ENCODE measurements at places on chromosomes 11 and 22. TPM values are rescaled to one million over a fixed set of nuclear protein-coding genes. Genes with fewer than 3 reads are reported as not detected.
A peak's percentile ranks its signal among the peaks of the same experiment; 100 is the strongest.

SOX10 gene
- total RNA-seq: not detected

RAB38 gene
- total RNA-seq: 8.1 TPM

OR52I2 gene
- not detected for total RNA-seq

MPEG1 gene
- 34.1 TPM for total RNA-seq

RASL10A gene
- total RNA-seq: 0.72 TPM

PGAP2 gene
- total RNA-seq: 25.0 TPM

OR52A1 gene
- not detected for total RNA-seq

- H3K4me3 ChIP-seq: no peak overlapping the region
- no peaks in the 10 kb centered on the region for H3K36me3 ChIP-seq
- no peak overlapping the region for H3K27ac ChIP-seq
- no peaks in the 10 kb centered on the region for H3K27me3 ChIP-seq
- no peak for DNase-seq
- no peaks in the 10 kb centered on the region for H3K4me1 ChIP-seq
Observed at GRCh38 chr11:17852246-17852645, 117.7 kb downstream of the KCNC1 start.

DNA sequence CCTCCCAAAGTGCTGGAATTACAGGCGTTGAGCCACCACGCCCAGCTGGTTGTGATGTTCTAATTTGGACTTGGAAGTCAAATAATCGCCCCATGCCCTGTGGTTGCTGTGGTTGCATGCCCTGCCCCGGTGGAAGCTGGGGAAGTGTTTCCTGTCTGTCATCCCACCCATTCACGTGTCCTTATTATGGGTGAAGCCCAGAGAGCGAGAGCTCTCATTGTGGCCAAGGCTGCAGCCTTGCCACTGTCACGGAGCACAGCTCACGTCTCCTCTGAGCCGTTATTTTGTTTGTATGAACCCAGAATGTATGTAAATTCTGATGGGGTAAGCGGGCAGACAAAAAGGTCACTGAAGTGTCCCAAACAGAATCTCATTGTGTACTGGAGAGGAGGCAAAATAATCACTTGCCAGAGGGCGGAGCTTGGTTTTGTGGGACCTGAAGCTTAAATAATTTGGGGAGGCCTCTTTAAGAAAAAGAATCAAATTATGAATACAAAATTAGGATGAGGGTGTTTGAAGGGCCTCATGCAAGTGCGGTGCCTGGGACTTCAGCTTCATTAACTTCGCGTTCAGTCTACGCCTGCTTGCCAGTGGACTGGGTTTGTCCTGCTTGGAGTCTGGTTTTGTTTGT, 25.8 kb upstream of the TREH start:
- H3K4me3 ChIP-seq: no peak overlapping the region
- no peak for DNase-seq
- H3K27me3 ChIP-seq: no peaks in the 10 kb centered on the region
- H3K27ac ChIP-seq: no peak overlapping the region
- no peaks in the 10 kb centered on the region for H3K4me1 ChIP-seq

GRCh38 chr22:44523981-44524759, 26.1 kb upstream of the RTL6 start:
- H3K36me3 ChIP-seq: no peaks in the 10 kb centered on the region
- H3K4me1 ChIP-seq: peaks cover 4% of the 10 kb centered on the region
- no peak overlapping the region for H3K4me3 ChIP-seq
- H3K27me3 ChIP-seq: peaks cover 10% of the 10 kb centered on the region

DNA sequence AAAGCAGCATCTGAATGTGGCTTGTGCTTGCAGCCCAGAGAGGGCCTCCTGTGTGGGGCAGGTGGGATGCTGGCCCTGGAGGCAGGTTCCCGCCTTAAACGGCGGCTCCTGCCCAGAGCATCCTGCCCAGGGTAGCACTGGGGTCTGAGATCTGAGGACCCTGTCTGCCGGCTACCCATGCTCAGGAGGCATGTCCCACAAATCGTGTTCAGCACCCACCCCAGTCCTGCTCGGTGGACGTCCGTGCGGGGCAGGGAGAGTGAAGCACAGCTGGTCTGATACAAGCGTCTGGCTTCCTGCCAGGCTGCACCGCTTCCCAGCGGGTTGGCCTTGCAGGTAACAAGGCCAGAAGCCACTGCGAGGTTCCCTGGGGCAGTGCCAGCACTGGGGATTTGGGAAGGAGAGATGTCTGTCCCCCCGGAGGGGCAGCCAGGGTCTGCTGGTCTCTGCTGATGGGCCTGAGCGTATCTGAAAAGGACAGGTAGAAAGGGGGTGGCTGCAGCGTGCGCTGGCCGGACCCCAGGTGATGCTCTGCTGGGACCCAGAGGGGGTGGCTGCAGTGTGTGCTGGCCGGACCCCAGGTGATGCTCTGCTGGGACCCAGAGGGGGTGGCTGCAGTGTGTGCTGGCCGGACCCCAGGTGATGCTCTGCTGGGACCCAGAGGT, 3.6 kb downstream of the TRABD start:
- peaks cover 59% of the 10 kb centered on the region for H3K4me1 ChIP-seq
- DNase-seq: no peak

DNA sequence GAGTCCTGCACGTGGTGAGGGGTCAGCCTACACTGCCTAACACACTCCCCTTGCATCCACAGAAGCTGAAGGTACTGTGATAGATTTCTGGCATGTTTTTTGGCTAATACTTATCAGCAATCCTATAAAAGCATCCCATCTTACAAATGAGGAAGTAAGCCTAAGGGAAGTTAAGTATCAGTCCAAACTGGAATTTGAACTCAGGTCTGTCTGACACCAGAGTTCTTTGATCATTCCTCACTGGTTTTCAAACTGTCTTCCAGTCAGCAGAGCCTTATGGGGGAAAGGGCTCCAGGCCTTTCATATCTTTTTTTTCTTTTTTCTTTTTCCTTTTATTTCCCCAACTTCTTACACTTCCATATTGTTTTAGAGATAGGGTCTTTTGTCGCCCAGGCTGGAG, 105.6 kb downstream of the RBFOX2 start:
- no peaks in the 10 kb centered on the region for H3K27me3 ChIP-seq
- H3K4me1 ChIP-seq: peaks cover 23% of the 10 kb centered on the region
- no peaks in the 10 kb centered on the region for H3K36me3 ChIP-seq
- DNase-seq: no peak
- H3K27ac ChIP-seq: no peak overlapping the region

GRCh38 chr11:12845739-12846358, 163.3 kb upstream of the RASSF10 start:
- no peaks in the 10 kb centered on the region for H3K27me3 ChIP-seq
- H3K4me1 ChIP-seq: peaks cover 24% of the 10 kb centered on the region
- no peaks in the 10 kb centered on the region for H3K36me3 ChIP-seq
- no peak for DNase-seq
- no peak overlapping the region for H3K27ac ChIP-seq

DNA sequence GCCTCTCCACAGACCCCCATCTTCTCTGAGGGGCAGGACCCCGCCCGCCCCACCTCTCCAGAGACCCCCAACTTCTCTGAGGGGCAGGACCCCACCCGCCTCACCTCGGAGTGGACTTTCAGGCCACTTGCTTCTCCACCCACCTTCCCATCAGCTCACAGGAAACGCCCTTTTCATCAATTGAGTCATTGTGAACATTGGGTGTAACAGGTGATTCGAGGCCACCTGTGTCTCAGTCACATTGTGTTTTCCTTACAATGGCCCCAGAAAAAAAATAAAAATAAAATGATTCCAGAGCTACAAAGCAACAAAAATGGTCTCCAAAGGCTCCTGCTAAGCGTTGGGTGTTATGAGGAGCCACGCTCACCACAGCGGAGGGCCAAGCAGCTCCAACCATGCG, 36.0 kb downstream of the BRD1 start:
- peaks cover 31% of the 10 kb centered on the region for H3K4me1 ChIP-seq
- no peak for DNase-seq
- H3K27me3 ChIP-seq: no peaks in the 10 kb centered on the region
- H3K27ac ChIP-seq: no peak overlapping the region
- H3K36me3 ChIP-seq: peaks cover 64% of the 10 kb centered on the region

DNA sequence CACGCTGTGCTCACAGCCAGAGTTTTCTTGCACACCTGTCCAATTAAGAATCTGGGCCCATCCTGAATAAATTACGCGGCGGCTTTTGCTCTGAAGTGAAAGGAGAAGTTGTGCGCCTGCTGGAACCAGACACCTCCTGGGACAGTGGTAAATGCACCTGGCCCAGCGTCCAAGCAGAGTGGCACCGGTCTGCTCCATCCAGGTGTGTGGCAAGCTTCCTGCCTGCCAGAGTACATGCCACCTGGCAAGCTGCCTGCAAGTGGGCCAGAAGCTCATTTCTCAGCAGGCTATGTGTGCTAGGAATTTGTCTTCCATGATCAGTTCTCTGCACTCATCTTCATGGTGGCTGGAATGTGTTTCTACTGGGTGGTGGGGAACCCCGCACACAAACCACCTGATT, 660.6 kb downstream of the ETS1 start:
- no peak overlapping the region for H3K27ac ChIP-seq
- no peak overlapping the region for H3K4me3 ChIP-seq
- DNase-seq: no peak
- no peaks in the 10 kb centered on the region for H3K4me1 ChIP-seq

GRCh38 chr22:47210686-47211085, 448.2 kb downstream of the TBC1D22A start:
- H3K4me1 ChIP-seq: no peaks in the 10 kb centered on the region
- H3K36me3 ChIP-seq: no peaks in the 10 kb centered on the region
- no peak for DNase-seq
- H3K4me3 ChIP-seq: no peak overlapping the region

- peaks cover 23% of the 10 kb centered on the region for H3K4me1 ChIP-seq
- H3K27me3 ChIP-seq: no peaks in the 10 kb centered on the region
- peaks cover 58% of the 10 kb centered on the region for H3K36me3 ChIP-seq
Observed at GRCh38 chr11:130144861-130145281, 14.7 kb upstream of the ST14 start.

- DNase-seq: no peak
- H3K4me3 ChIP-seq: no peak overlapping the region
- no peak overlapping the region for H3K27ac ChIP-seq
- H3K4me1 ChIP-seq: no peaks in the 10 kb centered on the region
- H3K36me3 ChIP-seq: no peaks in the 10 kb centered on the region
Observed at GRCh38 chr11:111162305-111162704, 83.2 kb upstream of the POU2AF2 start.

DNA sequence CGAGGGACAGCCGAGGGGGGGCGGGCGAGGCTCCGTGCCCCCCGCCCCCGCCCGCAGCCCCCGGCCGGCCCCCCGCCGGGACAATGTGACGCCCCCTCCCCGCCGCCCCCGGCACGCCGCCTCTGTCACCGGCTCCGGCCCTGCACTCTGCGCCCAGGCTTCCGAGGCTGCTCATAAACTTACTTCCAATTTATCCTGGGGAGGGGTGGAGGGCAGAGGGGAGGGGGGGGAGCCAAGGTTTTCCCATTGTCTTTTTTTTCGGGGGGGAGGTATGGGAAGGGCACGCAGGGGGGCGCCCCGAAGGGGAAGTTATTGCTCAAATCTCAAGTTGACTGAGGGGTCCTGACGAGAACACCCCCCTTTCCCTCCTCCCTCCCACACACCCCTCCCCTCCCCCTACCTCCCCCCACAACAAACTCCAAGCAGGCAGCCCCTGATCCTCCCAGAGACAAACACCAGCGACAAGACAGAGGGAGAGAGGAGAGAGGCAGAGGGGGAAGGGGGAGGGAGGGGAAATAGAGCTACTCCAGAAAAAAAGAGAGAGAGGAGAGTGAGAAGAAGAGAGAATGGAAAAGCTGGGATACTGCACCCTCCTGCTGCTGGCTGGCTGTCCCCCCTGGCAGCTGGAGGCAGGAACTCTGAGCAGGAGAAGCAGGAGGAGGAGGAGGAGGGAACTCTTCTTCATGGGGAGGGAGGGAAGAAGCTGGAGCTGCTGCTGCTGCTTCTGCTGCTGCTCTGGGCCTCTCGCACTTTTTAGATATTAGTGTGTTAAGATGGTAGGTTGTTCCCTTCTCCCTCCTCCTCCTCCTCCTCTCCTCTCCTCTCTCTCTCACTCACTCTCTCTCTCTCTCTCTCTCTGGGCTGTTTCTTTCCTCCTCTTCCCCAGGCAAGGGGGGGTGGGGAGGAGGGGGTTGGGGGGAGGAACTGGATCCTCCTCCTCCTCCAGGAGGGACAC, 631 bp downstream of the PHF21A start:
- peak overlapping the region; percentile 70 for H3K4me3 ChIP-seq
- no peaks in the 10 kb centered on the region for H3K36me3 ChIP-seq
- DNase-seq: peak; percentile 68
- H3K27me3 ChIP-seq: no peaks in the 10 kb centered on the region
- H3K27ac ChIP-seq: peak overlapping the region; percentile 90
- H3K4me1 ChIP-seq: peaks cover 35% of the 10 kb centered on the region

GRCh38 chr11:3781423-3781822, 15.9 kb downstream of the NUP98 start:
- H3K27ac ChIP-seq: no peak overlapping the region
- peaks cover 28% of the 10 kb centered on the region for H3K4me1 ChIP-seq
- H3K27me3 ChIP-seq: no peaks in the 10 kb centered on the region
- DNase-seq: no peak
- H3K36me3 ChIP-seq: peaks cover 49% of the 10 kb centered on the region
- H3K4me3 ChIP-seq: no peak overlapping the region

GRCh38 chr22:27583856-27584255, 217.7 kb downstream of the MN1 start:
- no peaks in the 10 kb centered on the region for H3K27me3 ChIP-seq
- H3K4me3 ChIP-seq: no peak overlapping the region
- H3K36me3 ChIP-seq: no peaks in the 10 kb centered on the region
- H3K27ac ChIP-seq: no peak overlapping the region
- H3K4me1 ChIP-seq: no peaks in the 10 kb centered on the region

DNA sequence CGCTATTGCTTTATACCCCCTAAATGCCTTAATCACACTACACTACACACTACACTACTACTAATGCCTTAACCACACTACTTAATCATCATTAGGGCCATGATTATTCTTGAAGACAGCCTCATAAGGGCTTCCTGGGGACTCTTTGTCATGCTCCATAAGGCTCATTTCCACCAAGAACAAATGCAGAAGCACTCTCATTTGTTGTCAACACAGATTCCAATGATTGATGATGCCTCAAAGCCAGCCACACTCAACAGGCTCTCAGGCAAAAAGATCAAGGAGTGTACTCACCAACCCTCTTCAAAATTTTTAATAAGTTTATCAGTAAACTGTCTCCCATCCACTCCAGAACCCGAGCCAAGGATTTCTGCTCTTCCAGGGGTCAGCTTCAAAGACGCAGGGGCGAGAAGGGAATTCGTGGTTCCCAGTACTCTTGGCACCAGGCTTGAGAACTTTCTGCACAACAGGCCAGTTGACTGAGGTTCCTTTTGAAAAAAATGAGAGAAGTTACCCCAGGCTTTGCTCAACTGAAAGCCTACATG, 204.7 kb upstream of the GUCY1A2 start:
- no peak overlapping the region for H3K27ac ChIP-seq
- no peak for DNase-seq
- no peaks in the 10 kb centered on the region for H3K27me3 ChIP-seq
- H3K4me1 ChIP-seq: no peaks in the 10 kb centered on the region

DNA sequence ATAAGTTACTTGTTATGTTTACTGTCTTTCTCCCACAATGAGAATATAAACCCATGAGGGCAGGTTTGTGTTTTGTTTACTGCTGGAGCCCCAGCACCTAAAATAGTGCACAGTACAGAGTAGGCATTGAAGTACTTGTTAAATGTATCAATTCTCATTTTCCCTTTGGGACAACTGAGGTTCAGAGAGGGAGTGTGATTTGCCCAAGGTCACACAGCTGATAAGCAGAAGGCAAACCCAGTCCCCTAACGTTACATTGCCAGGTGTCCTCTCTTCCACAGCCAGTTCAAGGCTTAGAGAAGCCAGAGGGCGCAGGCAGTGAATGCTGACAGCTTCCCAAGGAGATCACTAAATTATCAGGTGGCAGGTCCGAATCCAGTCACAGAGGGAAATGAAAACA, 16.8 kb downstream of the ZMAT5 start:
- no peak for DNase-seq
- no peak overlapping the region for H3K4me3 ChIP-seq
- peaks cover 27% of the 10 kb centered on the region for H3K36me3 ChIP-seq
- no peaks in the 10 kb centered on the region for H3K27me3 ChIP-seq
- H3K27ac ChIP-seq: no peak overlapping the region
- peaks cover 2% of the 10 kb centered on the region for H3K4me1 ChIP-seq

Data from upper lobe of right lung (tissue), 1 donor.